ENCODE measurements at places on chromosomes 7 and 10.

- no peak for DNase-seq
Measured at GRCh38 chr7:15972862-15973275, 286.4 kb upstream of the MEOX2 start.

- no peak for DNase-seq
Measured at GRCh38 chr7:66748791-66749190, 8.3 kb downstream of the RABGEF1 start.

GRCh38 chr7:124426621-124427020, 339.0 kb downstream of the GPR37 start:
- no peak for DNase-seq

DNA sequence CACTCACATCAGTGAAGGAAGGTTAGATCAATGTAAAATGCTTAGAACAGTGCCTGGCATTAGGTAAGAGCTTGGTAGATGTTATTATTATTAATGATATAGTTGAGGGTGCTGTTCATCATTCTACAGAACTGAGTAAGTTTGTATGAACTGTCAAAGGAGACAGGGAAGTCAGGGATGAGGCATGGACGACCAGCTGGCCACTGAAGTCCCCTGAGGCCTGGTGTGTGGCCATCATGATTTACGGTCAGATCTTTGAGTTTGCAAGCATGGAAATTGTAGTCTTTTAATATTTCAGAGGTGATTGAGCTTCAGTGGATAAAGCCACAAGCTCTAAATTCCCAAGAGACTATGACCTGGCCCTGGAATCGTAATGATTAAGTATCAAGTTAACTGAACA, 6.9 kb downstream of the ARMC3 start:
- no peak for DNase-seq

GRCh38 chr7:6180344-6180725, 92.1 kb downstream of the CYTH3 start:
- DNase-seq, result no peak

- DNase-seq, result no peak
Measured at GRCh38 chr7:17325364-17325763, 26.9 kb downstream of the AHR start.

GRCh38 chr10:24826009-24826408, 102.3 kb upstream of the ARHGAP21 start:
- no peak for DNase-seq

DNA sequence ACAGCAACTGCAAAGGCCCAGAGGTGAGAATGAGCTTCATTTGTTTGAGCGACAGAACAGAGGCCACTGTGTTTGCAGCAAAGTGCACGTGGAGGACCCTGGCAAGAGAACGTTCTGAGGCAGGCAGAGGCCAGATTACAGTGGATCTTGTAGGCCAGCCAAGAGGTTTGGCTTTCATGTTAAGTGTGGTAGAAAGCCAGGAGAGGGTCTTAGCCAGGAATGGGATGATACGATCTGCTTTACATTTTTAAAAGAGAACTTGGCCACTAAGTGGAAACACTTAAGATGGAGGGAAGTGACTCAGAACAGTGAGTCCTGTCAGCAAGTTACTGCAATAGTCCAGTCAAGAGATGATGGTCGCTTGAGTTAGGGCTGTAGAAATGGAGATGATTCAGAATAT, 4.6 kb downstream of the CCDC136 start:
- DNase-seq, result no peak

- no peak for DNase-seq
Measured at GRCh38 chr10:126663880-126664279, 6.6 kb downstream of the C10orf90 start.

Measured in NCI-H187 (cell line).